ENCODE measurements at places on chromosomes 12 and 14. TPM values are rescaled to one million over a fixed set of nuclear protein-coding genes. Genes with fewer than 3 reads are reported as not detected.

DNA sequence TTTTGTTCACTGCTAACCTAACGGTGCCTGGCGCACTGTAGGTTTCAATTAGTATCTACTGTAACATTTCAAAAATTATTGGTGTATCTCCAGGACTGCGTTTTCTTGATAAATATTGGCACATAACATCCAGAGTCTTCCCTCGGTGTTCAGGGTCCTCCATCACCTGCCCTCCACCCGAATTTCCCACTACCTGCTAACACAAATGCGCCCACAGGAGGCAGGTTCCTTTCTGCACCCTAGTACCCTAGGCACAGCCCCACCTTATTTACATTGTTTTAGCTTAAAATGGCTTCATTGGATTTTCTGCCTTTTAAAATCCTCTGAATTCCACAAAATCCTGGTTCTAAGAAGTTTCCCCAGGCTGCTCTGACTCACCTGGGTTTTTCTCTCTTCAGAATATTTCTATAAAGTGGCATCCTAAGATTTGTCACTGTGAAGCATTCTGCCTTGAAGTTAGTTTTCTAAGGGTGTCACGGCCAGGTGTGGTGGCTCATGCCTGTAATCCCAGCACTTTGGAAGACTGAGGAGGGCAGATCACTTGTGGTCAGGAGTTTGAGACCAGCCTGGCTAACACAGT lies 38.6 kb downstream of the CPM start:
- DNase-seq: no peak

VRK1 gene
- polyA plus RNA-seq: 8.3 TPM

GRCh38 chr12:75120311-75120711 lies 89.3 kb downstream of the KCNC2 start:
- DNase-seq: no peak

CMKLR1 gene
- 0.12 TPM for polyA plus RNA-seq

GRCh38 chr12:116053479-116054200 lies 223.9 kb downstream of the MED13L start:
- DNase-seq: no peak

GRCh38 chr12:119479121-119479561 lies 114.4 kb upstream of the TMEM233 start:
- DNase-seq: no peak

All from AG04450 (cell line).